ENCODE measurements at places on chromosomes 1 and 21.

DNA sequence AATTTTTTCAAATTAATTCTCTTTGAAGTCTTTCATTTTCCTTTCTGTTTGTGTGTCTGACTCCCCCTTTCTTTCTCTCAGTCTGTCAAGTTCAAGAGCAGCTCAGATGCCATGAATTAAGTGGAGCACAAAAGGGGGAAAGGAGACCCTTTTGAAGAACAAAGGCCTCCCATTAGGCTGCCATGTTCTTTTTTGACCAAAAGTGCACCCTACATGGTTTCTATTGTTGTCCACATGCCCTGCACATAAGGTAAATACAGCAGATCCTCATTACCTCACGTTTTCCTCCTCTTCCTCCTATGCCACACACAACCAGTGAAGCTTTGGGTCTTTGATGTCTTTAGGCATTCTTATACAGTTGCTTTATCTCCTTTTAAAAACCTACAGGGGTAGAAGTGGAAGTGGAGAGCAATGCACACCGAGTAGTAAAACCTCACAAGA, 47.7 kb downstream of the POU2F1 start:
- DNase-seq, result no peak

DNA sequence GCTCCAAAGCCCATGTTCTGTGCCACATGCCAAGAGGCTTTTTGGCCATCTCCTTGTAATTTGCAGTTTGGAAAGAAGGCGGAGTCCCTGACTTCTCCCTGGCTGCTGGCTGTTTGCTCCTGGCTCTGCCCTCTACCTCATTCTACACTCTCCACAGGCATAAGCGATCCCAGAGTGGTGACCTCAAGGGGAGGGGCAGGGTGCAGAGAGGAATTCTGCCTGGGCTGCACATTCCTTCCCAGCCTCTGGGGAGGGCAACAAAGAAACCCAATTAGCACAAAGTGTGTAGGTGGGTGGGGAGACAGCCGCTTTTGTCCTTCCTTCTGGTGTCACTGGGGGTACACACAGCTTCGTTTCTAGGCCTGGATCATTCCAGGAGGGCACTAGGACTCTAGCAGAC, 95.3 kb downstream of the HIVEP3 start:
- no peak for DNase-seq

DNA sequence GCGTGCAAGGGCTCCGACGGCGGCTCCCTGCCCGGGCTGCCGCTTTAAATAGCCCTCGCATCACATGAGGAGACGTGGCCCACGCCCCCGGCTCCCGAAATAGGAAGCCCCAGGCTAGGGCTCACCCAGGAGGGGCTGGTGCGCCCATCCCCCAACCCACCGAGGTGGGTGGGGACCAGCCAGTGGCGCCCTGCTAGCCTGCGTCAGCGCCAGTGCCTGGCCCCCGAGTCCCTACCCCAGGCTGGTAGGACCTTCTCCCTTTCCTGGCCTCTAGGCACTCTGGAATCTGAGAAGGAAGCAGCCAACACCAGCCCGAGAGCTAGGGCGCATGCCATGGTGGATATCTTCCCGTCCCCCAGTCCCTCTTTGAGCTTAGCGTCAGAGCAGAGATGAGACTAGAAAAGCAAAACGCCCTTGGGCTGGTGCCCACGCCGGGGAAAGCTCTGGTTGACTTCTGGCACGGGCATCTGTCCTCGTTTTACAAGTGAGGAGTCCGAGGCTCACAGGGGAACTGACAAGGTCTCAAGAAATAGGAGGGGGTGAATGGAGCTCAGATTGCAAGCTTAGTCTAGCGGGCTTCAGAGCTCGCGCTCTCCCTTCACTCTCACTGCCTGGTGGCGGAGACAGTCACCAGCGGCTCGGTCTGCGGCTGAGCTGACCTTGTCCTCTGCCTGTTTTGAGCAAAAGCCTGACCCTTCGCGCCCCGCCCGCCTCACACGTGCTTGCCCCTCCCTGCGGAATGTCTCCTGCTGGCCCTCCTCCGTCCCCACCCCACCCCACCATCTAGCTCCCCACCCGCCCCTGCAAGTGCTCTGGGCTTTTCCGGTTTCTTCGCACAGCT, at the start of gene FABP3:
FABP3 (minus strand) TSS at position 21 of the 841 bp plus-strand sequence. CDS start 62 bp downstream, outside the sequence.
- DNase-seq, result no peak

GRCh38 chr21:25862596-25862995, 127.8 kb downstream of the GABPA start:
- DNase-seq, result no peak

GRCh38 chr21:29145354-29145782, 14.9 kb downstream of the MAP3K7CL start:
- DNase-seq, result no peak

DNA sequence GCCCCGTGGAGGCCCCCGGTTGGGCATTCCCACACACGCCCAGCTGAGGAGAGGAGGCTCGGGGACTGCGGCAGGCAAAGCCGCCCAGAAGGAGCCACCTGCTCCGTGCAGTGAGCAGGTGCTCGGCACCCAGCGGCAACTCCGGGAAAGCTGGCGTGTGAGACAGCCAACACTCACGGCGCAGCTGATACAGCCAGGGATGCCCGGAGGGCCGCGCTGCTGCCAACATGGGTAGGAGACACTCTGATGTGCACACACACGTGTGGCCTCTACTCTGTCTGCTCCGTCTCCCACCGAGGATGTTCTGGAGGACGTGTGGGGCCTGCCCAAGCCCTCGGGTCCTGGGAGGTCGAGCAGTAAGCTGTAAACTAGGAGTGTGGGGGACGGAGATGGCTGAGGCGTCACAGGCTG, 12.9 kb downstream of the MORN1 start:
- DNase-seq, result no peak

DNA sequence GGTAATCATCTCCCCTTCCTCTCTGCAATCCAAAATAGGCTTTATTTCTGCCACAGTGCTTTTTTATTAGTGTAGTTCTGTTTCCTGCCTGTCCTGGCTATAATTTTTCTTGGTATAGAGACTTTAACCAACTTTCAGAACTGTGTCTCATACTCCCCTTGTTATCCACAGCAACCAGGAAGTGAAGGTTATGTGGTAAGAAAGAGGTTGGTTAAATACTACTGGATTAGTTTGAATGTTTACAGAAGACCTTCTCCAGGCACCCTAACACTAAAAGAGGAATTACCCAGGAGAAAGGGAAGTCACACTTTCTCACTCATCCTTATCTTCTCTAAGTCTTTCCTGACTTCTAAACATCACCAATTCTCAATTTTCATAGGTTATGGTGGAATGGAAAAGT, 17.8 kb upstream of the TNFSF4 start:
- no peak for DNase-seq

DNA sequence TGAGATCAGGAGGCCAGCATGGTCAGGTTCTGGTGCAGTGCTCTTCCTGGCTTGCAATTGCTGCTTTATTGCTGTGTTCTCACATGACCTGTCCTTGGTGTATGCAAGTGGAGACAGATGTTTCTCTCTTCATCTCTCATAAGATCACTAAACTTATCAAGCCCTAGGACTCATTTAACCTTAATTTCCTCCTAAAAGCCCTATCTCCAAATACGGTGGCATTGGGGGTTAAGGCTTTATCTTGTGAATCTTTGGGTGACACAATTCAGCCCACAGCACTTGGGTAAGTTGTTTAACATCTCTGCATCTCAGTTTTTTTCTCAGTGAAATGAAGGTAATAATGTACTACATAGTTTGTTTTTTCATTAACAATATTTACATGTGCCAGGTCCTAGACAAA, 152.4 kb downstream of the RWDD3 start:
- DNase-seq, result no peak

All from stimulated activated CD8-positive, alpha-beta memory T cell treated with anti-CD3 and anti-CD28 coated beads, Interleukin-2, amount 100 ng/mL, for 1 hour (primary cell).